ENCODE measurements at places on chromosomes 16 and 17.

- DNase-seq: peak; percentile 75
Measured at GRCh38 chr16:17328932-17329331, 141.8 kb downstream of the XYLT1 start.

GRCh38 chr17:81222620-81222905, 202 bp downstream of the CEP131 start:
- no peak for DNase-seq

DNA sequence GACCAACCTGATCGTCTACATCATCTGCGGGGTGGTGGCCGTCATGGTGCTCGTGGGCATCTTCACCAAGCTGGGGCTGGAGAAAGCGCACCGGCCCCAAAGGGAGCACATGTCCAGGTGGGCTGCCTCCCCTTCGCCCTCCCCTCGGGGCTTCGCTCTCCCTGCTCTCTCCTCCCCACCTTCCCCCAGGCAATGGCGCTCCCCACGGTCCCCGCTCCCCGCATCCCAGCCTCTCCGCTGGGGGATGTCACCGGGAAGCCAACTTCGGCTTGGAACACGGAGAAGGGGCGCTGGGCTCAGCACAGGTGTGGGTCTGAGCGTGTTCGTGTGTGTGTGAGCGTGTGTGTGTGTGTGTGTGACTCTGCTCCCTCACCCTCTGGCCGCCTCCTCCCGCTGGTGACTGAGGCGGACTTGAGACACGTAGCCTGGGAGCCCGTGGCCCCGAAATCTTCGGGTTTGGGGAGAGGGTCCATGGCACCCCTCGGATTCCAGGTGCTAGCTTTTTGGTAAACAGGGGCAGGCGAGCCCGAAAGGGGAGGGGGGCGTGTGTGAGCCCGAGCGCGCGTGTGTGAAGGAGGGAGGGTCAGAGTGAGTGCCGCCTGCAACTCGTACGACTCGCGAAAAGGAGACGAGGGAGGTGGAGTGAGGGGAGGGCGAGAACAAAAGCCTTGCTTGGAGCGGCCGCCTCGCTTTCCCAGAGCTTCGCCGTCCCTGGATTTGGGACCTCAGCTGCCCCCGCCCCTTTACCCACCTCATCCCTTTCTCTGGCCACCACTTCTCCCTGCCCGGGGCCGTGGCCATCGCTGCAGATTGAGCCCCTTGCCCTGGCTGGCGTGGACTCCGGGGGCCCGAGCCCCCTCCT, 1.3 kb downstream of the SHISA9 start:
- DNase-seq: no peak

GRCh38 chr16:87996962-87997880, 46.0 kb downstream of the BANP start:
- no peak for DNase-seq

- no peak for DNase-seq
Measured at GRCh38 chr17:19618015-19618414, 30.5 kb upstream of the ALDH3A2 start.

DNA sequence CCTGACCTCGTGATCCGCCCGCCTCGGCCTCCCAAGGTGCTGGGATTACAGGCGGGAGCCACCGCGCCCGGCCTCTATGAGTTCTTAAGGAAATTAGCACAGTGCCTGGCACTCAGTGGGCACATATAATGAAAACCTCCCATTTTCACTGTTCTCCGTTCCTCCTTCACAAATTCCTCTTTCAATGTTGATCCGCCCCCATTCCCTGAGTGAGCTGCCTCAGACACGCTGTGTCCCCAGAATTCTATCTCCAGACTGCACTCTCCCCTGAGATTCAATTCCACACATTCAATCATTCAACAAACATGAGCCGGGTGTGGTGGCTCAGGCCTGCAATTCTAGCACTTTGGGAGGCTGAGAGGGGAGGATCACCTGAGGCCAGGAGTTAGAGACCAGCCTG, 7.0 kb downstream of the P2RX1 start:
- DNase-seq: no peak

DNA sequence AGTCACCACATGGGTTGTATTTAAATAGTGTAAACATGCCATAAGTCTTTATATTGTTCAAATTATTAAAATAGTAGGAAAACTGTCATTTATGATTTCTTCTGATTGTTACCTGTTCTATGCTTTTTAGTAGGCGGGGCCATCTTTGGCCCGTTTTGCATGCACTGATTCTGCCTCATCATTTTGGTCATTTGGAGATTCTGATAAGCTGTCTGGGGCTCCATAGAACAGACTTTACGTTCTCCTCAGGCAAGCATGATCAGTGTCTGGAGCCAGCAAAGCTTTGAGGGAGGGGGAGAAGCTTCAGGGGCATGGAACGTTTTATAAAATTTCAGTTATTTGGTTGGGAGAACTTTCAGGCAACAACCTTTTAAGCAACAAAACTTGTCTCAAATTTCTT, 8.8 kb downstream of the NDEL1 start:
- DNase-seq: no peak

DNA sequence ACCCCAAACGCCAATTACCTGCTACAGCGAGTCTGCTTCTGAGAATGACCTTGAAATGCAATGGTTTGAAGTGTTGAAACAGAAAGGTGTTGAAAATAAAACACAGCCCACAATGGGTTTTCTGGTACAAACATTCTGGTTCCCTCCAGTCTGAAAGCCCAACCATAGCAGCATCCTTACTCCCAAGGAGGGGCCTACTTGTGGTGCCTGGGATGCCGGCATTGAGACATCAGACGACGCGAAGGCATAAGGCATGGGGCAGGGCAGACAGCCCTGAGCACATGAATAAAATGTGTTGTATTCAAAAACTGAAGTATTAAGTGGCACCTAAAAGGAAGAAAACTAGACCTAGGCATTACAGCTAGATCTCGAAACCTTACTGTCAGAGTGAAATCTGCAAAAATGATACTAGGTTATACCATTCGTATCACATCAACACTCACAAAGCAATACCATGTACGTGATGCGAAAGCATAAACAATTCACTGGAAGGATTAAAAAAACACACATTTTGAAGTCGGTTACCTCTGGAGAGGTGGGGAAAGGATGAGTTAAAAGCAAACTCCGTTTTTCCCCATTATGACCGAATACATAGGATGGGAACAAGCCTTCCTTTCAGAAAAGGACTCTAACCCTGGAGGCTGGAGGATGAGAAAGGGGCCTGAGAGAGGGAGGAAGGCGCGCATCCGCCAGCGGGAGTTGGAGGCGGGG, 702 bp downstream of the NUDT21 start:
- DNase-seq: peak; percentile 15

DNA sequence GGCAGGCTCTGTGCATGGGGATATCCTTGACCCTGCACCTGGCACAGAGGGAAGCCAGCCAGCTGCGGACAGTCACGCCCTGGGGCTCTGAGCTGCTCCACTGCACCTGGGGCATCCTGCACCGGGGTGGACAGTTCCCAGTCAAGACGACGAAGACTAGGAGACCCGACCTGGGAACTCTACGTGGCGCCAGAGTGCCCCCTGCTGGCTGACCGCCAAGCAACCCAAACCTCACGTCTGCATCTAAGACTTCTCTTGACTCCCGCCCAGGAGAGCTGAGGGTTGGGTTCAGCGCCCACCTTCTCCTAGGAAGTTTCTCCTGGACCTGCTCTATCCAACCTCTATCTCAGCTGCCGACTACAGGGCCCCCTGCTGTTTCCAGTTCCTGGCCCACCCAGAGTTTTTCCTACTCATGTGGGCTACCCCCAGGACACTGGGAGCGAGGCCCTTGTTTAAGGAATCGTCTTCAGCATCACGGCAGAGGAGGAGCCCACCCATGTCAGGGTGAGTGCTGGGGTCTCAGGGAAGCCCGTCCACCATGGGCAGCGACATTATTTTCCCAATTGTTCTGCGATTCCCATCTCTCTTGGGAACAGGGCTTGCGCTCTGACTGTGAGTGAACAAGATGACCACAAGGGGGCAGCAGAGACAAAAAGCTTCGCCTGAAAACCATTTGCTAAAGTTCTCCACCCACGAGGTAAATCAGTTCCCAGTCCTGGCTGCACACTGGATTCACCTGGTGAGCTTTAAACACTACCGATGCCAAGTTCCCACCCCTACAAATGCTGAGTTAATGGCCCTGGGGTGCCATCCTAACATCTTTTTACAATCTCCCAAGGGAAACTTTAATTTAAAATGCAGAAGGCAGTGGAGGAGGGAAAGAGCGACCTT, 29.3 kb downstream of the TLE7 start:
- DNase-seq: peak; percentile 69

DNA sequence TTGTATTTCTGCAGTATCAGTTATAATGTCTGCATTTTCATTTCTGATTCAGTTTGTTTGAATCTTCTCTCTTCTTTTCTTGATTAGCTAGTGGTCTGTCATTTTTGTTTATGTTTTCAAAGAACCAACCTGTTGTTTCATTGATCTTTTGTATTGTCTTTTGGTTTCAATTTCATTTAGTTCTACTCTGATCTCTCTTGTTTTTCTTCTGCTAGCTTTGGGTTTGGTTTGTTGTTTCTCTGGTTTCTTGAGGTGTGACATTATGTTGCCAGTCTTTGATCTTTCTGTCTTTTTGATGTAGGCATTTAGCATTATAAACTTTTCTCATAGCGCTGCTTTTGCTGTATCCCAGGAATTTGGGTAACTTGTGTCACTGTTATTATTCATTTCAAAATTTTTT, 107.2 kb downstream of the PHKB start:
- DNase-seq: no peak

- DNase-seq: no peak
Measured at GRCh38 chr16:81532491-81533174, 88.0 kb downstream of the CMIP start.

DNA sequence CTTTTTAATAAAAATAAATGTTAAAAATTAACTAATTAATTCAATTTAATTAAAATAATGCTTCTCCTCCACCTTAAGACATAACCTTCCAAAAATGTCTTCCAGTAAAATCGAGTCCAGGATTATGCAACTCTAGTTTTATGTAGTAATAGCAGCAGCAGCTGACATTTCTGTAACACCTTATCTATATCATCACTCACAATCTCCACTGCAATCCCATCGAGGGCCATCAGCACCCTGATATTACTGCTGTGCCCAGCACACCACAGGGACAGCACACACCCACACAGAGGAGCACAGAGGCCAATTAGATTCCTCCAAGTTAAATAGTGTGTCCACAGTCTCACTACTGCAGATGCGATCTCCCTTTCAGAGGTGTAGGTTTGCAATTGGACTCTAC, 2.9 kb downstream of the RPH3AL start:
- no peak for DNase-seq

GRCh38 chr17:1730326-1731193, 6.1 kb downstream of the WDR81 start:
- peak; percentile 98 for DNase-seq

DNA sequence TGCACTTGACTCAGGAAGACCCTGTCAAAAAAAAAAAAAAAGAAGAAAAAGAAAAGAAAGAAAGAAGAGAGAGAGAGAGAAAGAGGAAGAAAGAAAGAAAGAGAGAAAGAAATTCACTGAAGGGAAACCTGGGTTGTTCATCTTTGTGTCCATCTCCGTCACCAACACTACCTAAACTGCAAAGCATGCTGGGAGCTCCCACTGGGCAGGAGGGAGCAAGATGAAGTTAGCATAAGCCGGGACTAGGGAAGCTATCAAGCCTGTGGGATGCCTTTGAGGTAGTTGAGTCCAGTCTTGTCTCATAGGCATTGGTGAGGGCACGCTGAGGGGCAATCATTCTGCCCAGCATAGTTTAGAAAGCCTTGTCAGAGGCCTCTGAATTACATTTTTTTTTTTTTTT, 7.6 kb upstream of the CBFB start:
- no peak for DNase-seq

DNA sequence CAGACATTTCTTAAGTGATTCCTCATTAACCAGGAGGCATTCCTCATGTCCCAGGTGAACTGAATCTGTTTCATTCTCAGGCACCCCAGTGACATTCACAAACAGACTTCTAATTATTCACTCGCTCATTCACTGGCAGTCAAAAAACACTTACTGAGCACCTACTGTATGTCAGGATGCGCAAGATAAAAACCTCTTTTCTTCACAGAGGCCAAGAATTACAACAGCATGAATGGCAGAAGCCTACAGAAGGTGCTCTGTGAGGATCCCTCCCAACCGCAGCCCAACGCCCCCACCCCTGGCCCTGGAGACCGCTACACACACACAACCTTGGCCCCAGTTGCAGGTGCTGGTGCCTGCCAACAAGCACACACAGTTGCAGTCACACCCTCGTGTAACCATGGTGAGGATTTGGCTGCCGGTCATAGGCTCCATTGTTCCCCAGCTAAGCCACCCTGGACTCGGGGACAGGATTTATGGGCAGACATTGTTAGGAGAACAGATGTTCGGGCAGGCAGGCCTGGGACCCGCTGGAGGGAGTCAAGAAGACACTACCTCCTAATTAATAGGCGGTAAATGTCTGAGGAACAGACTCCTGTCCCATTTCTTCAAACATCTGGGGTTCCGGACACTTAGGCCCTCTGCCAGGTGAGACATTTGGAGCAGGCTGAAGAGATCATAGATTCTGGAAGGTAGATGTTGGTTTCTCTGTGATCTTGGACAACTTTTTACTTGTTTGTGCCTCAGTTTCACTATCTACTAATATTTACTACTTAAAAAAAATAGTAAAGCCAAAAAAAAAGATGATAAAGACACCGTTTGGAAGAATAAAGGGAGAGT, 43.2 kb downstream of the CUEDC1 start:
- peak; percentile 50 for DNase-seq

- DNase-seq: no peak
Measured at GRCh38 chr17:63931981-63932561, at the start of gene CD79B. CD79B (minus strand) TSS chr17:63932331; CDS start chr17:63932261, 70 bp downstream.

DNA sequence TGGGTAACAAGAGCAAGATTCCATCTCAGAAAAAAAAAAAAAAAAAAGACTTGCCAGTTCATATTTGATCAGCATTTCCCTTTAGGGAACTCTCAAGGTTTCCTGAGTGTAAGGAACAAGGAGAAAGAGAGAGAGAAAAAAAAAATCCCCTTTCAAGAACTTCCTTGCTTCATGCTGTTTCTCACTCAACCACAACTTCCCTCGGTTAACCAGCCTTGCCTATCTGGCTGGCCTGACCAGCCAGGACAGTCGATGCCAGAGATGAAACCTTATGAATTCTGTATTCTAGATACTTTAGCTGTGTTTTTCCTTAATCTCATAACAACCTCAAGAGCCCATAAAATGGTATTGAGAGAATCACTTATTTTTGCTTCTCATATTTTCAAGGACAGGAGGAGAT, 2.6 kb upstream of the N4BP1 start:
- no peak for DNase-seq

DNA sequence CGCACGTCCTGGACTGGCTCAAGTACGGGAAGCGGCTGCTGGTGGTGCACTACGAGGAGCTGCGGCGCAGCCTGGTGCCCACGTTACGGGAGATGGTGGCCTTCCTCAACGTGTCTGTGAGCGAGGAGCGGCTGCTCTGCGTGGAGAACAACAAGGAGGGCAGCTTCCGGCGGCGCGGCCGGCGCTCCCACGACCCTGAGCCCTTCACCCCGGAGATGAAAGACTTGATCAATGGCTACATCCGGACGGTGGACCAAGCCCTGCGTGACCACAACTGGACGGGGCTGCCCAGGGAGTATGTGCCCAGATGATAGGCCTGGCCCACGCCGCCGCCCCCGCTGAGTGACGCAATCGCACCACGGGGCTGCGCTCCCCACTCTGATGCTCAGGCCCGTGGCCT, 50.2 kb downstream of the WSCD1 start:
- DNase-seq: no peak

Measured in fibroblast of mammary gland (primary cell).